IPS-NIHi11 (cell line): ENCODE measurements at places on chromosomes 1 and 21.

GRCh38 chr1:32872192-32872460 lies 1.4 kb upstream of the FNDC5 start:
- DNase-seq, result no peak

DNA sequence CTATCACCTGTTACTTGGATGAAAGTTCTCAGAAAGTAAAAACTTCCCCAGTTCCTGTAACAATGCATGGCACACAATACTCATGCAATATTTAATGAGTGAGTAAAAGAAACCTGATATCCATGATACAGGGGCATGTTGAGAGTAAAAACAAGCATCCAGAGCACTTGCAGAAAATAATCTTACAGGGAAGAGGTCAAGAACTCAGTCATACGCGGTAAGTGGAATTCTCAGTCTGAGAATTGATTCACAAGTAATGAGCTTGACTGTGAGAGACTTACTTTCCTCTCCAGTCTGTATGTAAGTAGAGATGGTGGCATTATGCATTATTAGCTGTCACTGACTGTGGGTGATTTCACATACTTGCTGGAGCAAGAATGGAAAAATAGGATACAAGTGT lies 976.9 kb downstream of the BRINP3 start:
- DNase-seq, result no peak

GRCh38 chr1:214076708-214077065 lies 88.9 kb downstream of the PROX1 start:
- no peak for DNase-seq

GRCh38 chr1:105914403-105914802 lies 1142.1 kb upstream of the PRMT6 start:
- DNase-seq, result no peak

GRCh38 chr1:63662056-63662836 lies 69.0 kb downstream of the PGM1 start:
- no peak for DNase-seq

- DNase-seq, result peak; percentile 43
These were observed 773 bp downstream of the CHD1L start for GRCh38 chr1:147243228-147243685.

DNA sequence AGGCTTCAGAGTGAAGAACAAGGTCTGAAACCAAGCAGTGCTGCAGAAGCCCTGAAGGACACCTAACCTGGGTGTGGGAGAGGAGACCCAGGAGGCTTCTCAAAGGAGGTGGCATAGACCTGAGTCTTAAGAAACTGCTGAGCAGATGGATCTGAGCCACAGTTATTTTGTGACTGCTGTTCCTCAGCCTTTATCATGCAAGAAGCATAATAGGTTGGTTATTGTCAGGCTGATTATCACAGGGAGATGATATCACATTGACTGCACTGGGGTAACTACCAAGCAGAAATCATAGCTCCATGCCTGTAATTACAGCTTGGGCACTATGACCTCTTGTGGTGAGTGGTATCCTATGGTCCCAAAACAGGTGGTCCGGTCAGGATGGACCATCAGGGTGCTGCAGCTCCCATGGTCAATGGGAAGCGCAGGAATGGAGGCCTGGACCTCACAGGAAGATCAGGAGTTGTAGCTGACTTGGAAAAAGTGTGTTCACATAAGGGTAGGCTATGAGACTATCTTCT lies 11.5 kb upstream of the ATP2B4 start:
- DNase-seq, result no peak

GRCh38 chr1:193326296-193326695 lies 139.9 kb upstream of the B3GALT2 start:
- no peak for DNase-seq

GRCh38 chr1:201537891-201538611 lies 876 bp upstream of the NAV1 start:
- DNase-seq, result peak; percentile 51

- no peak for DNase-seq
These were observed 867.4 kb downstream of the KCNT2 start for GRCh38 chr1:195740862-195741261.

- no peak for DNase-seq
These were observed 12.1 kb downstream of the HHAT start for GRCh38 chr1:210340841-210341240.

DNA sequence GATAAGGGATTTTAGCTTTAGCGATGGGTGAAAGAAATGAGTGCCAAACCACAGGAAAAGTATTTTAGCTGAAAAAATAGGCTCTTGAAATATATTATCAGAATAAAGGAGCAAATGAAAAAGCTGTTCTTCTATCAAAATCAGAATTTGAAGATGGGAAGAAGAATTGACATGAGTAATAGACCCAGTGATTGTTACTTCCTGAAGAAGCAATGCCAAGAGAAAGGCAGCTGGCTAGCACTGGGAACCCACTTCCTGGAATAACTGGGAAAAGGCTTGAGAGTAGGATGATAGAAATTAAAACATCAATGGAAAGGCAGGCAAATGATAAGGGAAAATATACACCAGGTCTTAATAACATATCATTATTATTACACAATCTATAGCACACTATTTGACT lies 29.9 kb upstream of the LYPLAL1 start:
- no peak for DNase-seq

DNA sequence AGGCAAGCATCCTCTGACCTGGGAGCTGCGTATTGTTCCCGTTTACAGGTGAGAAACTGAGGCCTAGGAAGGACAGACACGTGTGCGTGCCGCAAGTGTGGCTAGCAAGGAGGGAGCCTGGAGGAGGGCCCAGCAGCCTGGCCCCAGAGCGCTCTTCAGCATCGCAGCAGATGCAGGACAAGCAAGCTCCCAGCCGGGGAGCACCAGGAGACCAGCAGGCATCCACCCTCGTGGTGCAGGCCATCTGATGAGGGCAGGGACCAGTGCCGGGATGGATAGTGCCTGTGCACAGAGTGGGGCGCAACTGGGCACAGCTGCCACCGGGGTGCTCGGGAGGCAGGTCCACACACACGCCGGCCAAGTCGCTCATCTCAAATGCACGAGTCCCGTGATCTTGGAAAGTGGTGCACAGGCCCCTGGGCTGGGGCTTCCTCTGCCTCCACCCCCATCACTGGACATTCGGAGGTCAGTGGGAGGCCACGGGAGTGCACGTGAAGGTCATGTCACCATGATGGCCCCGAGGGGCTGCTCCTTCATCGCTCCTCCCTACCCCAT lies 55.1 kb downstream of the COL18A1 start:
- no peak for DNase-seq

DNA sequence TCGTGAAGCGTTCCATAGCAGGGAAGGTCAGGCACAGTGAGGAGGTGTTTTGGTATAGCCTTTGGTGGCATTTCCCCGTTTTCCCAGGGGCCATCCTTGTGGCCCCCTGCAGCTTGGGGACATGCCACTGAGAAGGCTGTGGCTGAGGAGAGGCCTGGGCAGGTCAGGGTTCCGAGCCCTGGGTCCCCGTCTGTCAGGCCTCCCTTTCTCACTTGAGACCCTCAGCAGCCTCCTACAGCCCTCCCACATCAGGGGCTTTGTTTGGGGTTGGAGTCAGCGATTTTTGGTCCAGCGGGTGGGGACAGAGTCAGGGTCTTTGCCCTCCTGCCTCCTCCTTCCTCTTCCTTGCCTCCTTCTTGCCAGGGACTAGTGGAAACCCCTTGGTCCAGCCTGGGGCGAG lies 22.2 kb downstream of the LDLRAP1 start:
- no peak for DNase-seq

- DNase-seq, result no peak
These were observed 165.8 kb upstream of the EDN2 start for GRCh38 chr1:41650028-41650880.

DNA sequence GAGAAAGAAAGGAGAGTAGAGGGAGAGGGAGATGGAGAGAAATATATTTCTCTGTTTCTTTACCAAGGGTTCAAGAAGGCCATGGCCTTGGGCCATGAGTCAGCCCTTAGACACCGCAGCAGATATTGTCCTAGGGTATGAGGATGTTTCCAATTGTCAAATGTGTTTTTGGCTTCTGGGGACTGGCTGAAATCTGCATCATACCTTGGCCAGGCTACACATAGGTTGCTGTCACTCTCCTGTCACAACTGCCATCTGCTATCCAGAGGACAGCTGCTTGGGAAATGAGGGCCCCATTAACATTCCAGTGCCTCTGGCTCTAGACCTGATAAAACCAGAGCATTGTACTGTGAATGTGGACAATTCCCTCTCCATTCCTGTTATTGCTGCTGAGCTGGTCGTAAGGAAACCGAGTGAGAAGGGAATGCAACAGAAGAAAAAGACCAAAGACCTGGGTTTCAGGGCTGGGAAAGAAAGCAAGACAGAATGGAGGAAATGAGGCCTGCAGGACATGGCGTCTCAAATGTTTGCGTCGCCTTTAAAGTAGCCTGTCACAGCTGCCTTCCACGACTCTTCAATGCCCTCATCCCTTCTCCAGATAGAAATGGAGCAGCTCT lies 8.8 kb upstream of the PIGC start:
- DNase-seq, result no peak

GRCh38 chr21:30718239-30718909 lies at the start of gene KRTAP21-3:
TSS of gene KRTAP21-3 (minus strand) at chr21:30718777. CDS start at chr21:30718759, 18 bp downstream.
- no peak for DNase-seq

DNA sequence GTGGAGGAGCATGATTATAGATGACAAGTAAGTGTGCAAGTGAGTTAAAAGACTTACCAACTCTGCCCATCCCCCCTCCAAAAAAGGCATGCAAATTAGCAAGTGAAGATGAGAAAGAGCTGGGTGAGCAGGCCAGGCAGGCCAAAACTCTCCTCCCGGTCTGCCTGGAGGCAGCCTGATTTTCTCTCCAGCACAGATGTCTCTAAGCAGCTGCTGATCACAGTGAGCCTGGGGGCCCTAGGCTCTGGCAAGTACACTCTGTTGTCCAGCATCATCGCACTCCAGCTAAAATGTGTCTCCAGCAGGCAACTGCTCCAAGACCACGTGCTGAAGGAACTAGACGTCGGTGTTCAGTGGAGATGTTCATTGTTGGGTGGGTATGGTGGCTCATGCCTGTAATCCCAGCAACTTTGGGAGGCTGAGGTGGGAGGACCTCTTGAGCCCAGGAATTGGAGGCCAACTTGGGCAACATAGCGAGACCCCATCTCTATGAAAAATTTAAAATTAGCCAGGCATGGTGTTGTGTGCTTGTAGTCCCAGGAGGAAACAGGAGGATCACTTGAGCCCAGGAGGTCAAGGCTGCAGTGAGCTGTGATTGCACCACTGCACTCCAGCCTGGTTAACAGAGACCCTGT lies 56.7 kb upstream of the PUM1 start:
- peak; percentile 31 for DNase-seq

DNA sequence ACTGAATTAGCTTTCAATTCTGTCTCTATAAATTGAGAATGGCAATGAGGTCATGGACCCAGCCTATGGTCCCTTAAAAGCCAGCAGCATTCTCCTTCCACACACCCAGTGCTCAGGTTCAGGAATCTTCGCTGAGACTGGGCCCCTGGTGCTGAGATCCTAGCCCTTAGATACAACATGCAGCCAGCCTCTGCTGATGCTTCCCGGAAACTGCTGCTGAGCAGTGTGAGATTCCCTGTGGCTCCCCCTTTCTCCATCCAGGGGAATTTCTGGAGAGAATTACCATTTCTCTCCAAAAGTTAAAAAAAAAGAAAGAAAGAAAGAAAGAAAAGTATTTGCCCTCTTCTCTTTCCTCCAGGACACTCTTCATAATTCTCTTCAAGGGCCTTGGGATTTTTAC lies 31.7 kb upstream of the RALGPS2 start:
- DNase-seq, result peak; percentile 66

GRCh38 chr1:67041841-67042503 lies 12.0 kb downstream of the SLC35D1 start:
- DNase-seq, result no peak

- peak; percentile 72 for DNase-seq
These were observed 64.0 kb downstream of the MEGF6 start for GRCh38 chr1:3547055-3548005.

- no peak for DNase-seq
These were observed 2233.1 kb downstream of the MRPL39 start for GRCh38 chr21:23374155-23374554.

GRCh38 chr1:246677842-246678241 lies 46.4 kb upstream of the SCCPDH start:
- no peak for DNase-seq

GRCh38 chr1:160942926-160943325 lies 11.7 kb downstream of the ITLN2 start:
- DNase-seq, result peak; percentile 47

GRCh38 chr1:183273300-183273699 lies 87.2 kb downstream of the LAMC2 start:
- no peak for DNase-seq

- no peak for DNase-seq
These were observed 38.3 kb upstream of the GLIS1 start for GRCh38 chr1:53777272-53777671.

DNA sequence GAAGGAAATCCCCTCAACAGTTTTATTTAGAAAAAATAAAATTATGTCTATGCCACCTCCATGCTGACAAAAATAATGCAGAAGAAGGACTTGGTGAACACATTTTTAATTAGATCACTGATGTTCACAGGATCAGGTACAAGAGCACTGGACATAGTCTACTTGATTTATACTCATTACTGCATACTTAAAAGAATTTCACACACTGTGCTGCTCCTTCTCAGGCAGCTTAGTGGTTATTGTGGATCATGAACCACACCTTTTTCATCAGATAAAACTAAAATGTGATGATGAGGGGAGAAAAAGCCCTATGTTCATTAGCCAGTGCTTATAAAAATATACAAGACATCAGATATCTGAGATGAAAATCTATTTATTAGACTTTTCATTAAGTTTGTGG lies 103.3 kb upstream of the DPH5 start:
- DNase-seq, result no peak

DNA sequence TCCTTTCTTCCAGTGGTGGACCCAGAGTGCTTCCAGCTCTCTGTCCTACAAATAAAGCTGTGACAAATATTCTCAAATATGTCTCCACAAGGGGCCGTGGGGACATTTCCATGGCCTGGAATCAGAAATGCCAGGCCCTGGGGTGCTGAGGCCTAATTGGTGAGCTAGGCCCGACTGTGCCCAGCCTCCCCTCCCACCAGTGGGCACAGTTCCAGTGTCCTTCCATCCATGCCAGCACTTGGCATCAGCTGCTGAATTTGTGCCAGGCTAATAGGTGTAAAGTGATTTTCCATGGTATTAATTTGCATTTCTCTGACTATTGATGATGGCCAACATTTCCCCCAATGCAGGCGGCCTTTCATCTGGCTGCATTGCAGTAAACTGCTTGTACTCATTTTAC lies 48.5 kb upstream of the B3GALT5 start:
- no peak for DNase-seq

- no peak for DNase-seq
These were observed 49.3 kb downstream of the GNB1 start for GRCh38 chr1:1841575-1841995.

- no peak for DNase-seq
These were observed 121.2 kb downstream of the EPHB2 start for GRCh38 chr1:22831729-22832413.

DNA sequence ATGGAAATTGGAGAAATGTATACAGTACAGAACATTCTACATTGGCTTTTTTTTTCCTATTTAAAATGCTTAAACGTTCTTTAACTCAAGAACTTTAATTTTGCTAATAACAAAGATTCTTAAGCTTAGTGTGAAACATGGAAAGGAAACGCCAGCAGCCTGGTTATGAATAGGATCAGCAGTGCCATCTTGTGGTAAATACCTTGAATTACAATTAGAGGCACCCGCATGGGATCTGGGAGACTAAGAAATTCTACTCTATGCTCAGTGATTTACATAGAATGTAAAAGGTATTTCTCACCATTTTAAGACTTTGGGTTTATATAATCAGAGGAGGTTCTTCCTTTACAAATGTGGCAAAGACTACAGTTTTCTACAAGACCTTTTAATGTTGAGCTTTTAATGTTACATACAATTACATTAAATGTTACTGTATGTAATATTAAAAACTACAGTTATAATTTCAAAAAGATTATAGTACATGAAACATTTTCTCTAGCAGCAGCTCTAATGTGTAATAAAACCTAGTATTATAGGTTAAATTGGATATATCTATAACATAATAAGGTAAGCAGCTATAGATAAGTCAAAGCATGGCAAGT lies 32.1 kb upstream of the APOBEC4 start:
- DNase-seq, result peak; percentile 82
